Cardiac muscle cell (in vitro differentiated cells and primary cell): ENCODE measurements at places on chromosomes 12 and 14. TPM values are rescaled to one million over a fixed set of nuclear protein-coding genes. Genes with fewer than 3 reads are reported as not detected.

Gene ACOT4
- total RNA-seq: 0.24 and 0.42 TPM in 2 replicates

- no peak for DNase-seq
Measured at GRCh38 chr12:49889361-49890095, 14.2 kb downstream of the FAIM2 start.

Gene DPF3
- 40.8 and 84.8 TPM in 2 replicates for total RNA-seq

GRCh38 chr12:31597066-31597465 lies 6.1 kb upstream of the DENND5B start:
- no peak for DNase-seq

DNA sequence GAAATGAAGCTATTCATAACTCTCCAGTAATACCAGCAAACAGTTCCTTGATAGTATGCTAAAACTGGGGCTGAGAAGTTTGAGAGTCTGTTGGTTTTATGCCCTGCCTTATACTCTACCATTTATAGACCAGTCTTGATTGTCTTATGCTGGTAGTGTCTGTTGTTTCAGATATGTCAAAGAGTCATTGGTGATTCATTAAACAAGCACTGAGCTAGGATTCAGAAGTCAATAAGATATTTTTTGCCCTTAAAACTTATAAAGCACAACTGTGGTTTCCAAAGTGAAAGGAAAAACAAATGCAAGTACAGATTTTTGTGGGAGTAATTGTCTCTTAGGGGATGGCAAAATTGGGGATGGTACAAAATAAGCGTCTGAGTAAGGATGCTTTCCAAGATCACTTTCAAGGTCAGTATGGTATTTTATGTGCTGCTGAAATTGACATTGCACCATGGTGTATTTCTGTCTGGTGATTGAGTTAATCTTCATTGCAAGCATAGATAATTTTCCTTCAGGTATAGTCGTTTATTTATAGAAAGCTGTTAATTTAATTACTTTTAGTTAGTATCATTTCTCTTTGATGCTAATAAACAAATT lies 289.5 kb upstream of the E2F7 start:
- DNase-seq: no peak

Gene LUM
- 2.3 and 2.5 TPM in 2 replicates for total RNA-seq

DNA sequence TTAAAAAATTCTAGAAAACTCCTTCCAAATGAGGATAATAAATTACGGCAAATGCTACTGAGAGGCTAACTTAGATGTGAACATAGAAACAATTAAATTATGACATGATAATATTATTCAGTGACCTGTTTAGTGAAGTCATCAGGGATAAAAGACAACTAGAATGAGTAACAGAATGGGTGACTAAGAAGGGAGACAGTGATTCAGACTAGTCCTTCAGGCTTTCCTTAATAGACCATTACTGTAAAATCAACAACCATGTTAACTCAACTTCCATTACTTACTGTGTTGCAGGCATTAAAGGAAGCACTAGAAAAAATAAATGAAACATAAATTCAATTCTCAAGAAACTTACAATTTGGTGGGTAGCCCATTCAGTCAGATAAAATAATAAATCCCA lies 543.9 kb upstream of the LRFN5 start:
- no peak for DNase-seq

DNA sequence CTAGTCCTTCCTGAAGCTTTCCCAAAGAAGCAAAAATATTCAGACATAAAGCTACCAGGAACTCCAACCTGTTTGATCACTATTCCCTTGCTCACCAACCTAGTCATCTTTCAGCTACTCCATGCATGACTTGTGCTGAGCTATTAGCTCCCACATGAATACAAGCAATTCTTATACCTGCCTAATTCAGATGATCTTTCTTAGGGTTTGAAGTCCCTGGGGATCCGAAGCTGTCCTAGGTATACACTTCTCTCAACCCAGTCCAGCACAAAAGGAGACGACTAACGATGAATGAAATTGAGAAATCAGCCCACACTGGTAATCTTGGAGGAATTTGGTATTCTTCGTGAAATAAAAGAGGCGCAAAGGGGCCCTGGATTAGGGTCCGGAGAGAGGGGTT lies 631 bp upstream of the PTGR2 start:
- DNase-seq: no peak

Gene GRIP1
- 5.2 and 7.4 TPM in 2 replicates for total RNA-seq

DNA sequence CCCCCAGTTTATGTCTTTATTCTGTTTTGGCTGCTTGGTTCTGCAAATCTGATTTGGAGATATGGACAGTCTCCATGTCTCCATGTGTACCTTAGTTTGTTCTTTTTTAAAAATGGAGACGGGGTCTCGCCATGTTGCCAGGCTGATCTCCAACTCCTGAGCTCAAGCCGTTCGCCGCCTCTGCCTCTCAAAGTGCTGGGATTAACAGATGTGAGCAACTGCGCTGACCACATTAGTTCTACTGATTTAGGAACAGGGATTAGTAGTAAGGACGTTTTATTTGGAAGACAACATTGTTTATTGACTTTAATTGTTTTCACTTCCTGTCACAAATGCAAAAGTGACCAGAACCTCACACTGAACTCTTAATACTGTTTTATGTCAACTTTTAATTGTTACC lies 14.7 kb downstream of the AEBP2 start:
- DNase-seq: no peak

- DNase-seq: peak; percentile 68
Measured at GRCh38 chr14:67942080-67942710, 122.6 kb downstream of the RAD51B start.

DNA sequence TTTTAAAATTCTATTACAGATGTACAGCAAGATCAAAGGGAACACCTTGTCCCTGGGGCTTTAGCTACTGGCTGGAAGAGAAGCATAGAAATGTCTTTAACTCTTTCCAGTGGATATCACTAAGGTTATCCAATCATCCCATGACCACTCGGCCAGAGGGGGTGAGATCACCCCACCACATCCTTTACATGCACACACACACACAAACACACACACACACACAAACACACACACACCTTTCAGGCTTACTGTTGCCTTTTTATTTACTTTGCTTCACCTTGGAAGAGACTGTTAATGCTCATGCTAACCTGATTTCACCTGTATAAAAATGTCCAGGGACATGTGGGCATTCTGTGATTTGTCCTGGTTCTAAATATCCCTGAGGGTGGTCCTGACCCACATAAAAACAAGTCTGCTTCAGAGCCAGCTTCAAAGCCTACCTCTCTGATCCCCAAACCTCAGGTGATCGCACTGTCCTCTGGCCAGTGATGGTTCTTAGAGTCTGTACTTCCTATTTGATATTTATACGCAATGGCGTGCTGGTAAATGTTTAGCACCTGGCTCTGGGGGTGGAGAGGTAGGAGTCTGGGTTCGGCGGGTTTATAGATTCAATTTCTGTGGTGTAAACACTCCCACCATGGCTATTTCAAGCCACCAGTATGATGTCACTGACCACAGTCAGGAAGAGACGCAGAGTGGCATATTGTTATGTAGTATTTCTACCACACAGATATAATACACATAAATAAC lies 166.1 kb upstream of the EEA1 start:
- DNase-seq: no peak

- no peak for DNase-seq
Measured at GRCh38 chr12:111519083-111519482, 80.0 kb downstream of the ATXN2 start.

- DNase-seq: no peak
Measured at GRCh38 chr14:47833011-47833410, 157.6 kb upstream of the MDGA2 start.

- DNase-seq: peak; percentile 73
Measured at GRCh38 chr12:108839018-108839889, 18.1 kb downstream of the SSH1 start.

GRCh38 chr14:77598366-77599070 lies 17.9 kb downstream of the SPTLC2 start:
- DNase-seq: no peak

GRCh38 chr12:103852498-103852997 lies 11.5 kb upstream of the NT5DC3 start:
- DNase-seq: no peak

- no peak for DNase-seq
Measured at GRCh38 chr12:46915836-46916235, 90.0 kb upstream of the SLC38A4 start.

Gene SPTB
- total RNA-seq: 9.2 and 13.6 TPM in 2 replicates

DNA sequence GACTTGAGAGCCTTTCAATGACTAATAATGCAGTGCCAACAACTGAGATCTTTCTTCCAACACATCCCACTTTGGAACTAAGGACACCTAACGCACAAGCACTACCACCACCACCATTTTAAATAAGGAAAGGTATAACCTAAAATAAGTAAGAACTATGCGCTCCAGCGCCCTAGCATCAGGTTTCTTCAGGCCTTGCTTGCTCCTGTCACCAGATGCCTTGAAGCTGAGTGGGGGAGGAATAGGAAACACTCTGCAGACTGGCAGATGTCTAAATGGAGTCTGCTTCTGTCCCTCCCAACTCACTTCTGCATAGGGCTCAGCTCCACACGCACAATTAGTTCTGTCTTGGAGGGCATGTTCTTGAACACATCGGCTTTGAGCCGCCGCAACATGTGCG lies 15.1 kb downstream of the CHD4 start:
- DNase-seq: no peak

- DNase-seq: no peak
Measured at GRCh38 chr14:38047195-38047902, 160.4 kb upstream of the SSTR1 start.

DNA sequence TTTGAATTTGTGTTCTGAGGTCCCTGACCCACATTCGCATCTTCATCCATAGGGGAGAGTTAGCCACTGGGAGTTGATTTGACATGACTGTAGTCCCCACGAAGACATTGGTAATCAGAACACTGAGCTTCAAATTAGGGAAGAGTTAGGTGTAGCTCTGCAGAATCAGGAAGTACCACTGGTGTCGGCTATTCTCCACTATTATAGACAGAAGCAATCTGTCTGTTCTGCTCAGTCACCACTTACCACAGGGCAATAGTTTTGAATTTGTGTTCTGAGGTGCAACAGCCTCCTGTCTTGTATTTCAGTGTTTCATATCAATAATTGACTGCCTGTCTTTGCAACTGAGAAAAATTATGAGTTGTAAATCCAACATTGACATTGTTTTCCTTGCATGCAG lies 407.6 kb downstream of the LRFN5 start:
- no peak for DNase-seq

DNA sequence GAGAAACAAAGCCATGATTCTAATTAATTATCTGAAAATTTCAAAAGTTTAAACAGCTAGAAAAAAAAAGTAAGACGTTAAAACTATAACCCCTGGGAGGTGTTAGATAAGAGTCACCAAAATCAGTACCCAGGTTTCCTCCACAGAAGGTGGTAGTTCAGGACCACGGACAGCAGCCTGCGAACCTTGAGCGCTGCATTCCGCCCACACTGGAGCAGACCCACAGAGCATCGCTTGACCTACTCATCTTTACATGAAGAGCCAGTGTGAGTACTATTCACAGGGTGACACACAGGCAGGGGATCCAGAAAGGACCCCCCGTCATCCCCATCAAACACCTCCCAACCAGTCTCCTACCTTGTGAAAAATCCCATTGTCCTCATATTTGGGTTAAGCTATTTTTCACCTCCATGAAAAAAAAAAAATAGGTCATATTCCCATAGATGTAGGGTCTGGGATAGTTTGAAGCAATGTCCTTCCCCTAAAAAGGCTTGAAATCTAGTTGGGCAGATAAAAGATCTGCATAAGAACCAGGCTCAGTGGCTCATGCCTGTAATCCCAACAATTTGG lies 8.8 kb upstream of the CHGA start:
- peak; percentile 90 for DNase-seq

GRCh38 chr14:100350986-100351385 lies 27.8 kb downstream of the SLC25A47 start:
- no peak for DNase-seq
